ENCODE measurements at places on chromosomes 13 and 19.

- no peak for DNase-seq
Measured at GRCh38 chr13:112931028-112931934, 37.7 kb upstream of the MCF2L start.

DNA sequence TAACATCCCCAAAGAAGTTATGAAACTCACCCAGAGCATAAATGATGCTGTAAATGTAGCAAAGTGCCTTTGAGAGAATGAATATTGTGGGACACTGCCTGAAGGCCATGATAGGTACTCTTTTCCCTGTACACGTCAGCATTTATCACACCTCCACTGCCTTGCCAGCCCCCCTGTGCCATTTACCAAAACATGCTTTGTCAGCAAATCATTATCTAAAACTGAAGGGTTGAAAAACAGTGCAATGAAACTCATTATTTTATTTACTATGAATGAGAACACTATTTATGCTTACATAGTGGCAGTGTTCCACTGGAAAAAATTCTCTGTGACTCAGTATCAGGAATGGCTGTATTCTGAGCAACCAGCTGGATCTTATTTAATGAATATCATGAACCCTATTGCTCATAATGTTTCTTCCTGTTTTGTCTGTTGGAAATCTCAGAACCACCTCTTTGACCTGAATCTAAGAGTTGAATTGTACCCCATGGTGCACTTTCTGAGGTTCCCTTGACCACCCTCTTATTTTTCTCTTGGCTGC lies 564.1 kb downstream of the DCT start:
- no peak for DNase-seq

- no peak for DNase-seq
Measured at GRCh38 chr13:26280822-26281221, 26.9 kb downstream of the CDK8 start.

GRCh38 chr13:105541565-105541964 lies 993.9 kb downstream of the EFNB2 start:
- DNase-seq = no peak

DNA sequence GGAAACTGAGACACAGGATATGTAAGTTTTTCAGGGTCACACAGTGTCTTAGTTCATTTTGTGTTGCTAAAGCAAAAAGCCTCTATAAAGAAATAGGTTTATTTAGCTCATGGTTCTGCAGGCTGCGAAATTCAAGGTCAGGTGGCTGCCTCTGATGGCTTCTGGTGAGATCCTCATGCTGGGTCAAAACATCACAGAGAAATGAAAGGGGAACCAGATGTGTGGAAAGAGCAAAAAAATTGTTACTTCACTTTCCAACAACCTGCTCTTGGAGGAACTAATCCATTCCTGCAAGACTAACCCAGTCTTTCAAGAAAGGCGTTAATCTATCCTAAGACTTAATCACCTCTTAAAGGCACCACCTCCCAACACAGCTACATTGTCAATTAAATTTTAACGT lies 64.2 kb upstream of the UBL3 start:
- DNase-seq = no peak

DNA sequence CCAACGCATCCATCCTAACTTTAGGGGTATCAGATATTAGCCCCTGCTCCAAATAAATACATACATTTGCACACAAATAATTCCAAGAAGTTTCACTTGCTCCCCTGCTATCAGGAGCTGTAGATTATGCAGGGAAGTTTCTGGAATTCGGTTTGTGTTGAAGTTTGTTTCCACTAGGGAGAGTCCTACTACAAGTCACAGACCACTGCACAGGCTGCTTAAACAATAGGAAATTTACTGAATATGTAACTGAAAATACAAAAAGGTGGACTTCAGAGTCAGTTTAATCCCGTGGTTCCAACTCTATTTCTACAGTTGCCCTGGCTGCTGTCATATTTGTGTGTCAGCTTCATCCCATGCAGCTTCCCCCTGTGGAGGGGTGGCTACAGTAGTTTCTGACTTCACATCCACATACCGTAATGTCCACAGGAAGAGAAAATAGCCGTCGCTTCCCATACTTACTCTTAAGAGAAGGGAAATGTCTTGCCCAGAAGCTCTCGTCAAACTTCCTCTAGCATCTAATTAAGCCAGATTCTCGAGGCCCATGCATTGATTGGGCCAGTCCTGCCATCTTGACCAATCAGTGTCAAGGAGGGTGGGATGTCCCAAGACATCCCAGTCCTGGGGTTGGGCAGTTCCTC lies 286.6 kb downstream of the COG6 start:
- peak; percentile 15 for DNase-seq

- DNase-seq = no peak
Measured at GRCh38 chr19:13885826-13886365, 9.0 kb downstream of the NANOS3 start.

- DNase-seq = peak; percentile 88
Measured at GRCh38 chr19:37007587-37008220, 70.5 kb upstream of the ZNF420 start.

DNA sequence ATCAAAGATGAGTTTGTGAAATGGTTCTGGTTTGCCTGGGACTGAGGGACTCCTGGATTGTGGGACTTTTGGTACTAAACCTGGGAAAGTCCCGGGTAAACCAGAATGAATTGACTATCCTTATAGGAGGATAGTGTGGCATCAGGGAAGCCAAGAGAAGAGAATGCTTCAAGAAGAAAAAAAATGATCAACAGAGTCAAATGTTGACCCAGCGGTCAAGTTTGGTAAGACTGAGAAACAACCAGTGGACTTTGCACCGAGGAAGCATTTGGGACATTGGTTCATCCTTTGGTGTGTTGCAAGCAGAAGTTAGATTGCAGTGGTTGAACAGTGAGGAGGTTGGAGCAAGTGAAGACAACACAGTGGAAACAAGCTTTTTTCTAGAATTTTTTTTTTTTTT lies 33.5 kb downstream of the CLEC17A start:
- no peak for DNase-seq

Data from testis (tissue), 5 donors.